ENCODE measurements at places on chromosomes 3 and 15.

DNA sequence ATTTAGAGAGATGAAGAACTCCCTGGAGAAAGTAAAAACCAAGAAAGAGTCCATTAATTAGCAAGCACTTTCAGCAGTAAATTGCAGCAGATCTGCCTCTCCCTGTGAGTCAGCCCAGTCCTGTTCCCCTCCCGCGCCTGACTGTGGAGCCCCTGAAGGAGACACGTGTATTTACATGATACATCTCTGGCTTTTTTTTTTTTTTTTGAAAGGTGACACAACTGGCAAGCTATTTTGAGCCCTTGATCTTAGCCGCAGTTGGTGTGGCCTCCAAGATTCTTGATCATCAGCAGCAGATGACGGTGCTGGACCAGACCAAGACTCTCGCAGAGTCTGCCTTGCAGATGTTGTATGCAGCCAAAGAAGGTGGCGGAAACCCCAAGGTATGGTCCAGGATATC, 271.8 kb upstream of the TPM1 start:
- DNase-seq, result no peak

GRCh38 chr3:150059241-150059640, 88.5 kb upstream of the PFN2 start:
- DNase-seq, result no peak

- no peak for DNase-seq
These were observed 59.6 kb upstream of the SKOR1 start for GRCh38 chr15:67765701-67766100.

- DNase-seq, result no peak
These were observed 59.5 kb upstream of the STRIT1 start for GRCh38 chr3:155352900-155353490.

GRCh38 chr3:172209333-172210321, 170.2 kb downstream of the FNDC3B start:
- DNase-seq, result no peak

GRCh38 chr15:59303633-59304032, 69.0 kb downstream of the MYO1E start:
- DNase-seq, result no peak

- no peak for DNase-seq
These were observed 57.2 kb downstream of the SEC22A start for GRCh38 chr3:123258811-123259420.

DNA sequence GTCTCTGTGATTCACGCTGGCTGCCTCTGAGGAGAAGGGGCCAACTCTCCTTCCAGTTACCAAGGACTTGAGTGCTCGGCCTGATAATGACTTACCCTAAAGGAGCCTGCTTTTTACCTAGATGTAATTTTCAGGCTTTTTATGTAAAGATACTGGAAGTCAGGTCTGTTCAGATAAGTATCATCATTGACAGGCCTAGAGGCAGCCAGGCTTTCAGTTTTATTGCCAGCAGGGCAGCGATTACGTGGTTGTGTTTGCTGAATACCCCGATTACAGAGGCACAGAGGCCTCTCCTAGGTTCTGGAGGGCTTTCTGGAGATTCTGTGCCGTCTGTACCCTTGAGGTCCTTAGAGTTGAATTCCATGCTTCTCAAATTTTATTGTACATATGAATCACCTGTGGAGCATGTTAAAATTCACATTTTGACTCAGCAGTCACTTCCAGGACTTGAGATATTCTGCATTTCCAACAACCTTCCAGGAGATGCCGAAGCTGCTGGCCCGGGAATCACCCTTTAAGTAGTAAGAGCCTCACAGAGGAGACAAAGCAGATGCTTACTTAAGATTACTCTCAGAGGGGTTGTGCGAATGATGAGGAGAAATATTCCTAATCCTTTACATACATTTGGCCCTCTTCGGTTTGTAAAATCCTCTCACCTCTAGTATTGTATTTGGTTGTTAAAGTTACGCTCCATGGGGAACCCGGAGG, 160.1 kb upstream of the BHLHE40 start:
- DNase-seq, result no peak

- no peak for DNase-seq
These were observed 32.0 kb upstream of the GALNT15 start for GRCh38 chr3:16142350-16143025.

DNA sequence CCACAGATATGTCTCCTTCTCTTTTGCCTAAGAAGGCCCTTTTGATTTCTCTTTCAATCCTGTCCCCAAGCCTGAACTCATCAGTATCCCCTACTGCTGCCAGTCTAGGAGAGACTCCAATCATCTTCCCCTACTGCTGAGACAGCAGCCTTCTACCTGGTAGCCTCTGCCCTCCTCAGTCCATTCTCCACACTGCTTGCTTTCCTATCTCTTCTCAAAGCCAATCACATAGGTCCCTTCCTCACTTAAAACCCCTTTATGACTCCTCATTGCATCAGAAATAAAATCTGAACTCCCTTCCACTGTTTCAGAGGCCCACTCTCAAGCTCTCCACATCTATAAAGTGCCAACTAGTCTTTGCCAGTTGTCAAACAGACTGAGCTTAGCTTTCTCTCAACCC, 1081.8 kb upstream of the CFAP20DC start:
- no peak for DNase-seq

DNA sequence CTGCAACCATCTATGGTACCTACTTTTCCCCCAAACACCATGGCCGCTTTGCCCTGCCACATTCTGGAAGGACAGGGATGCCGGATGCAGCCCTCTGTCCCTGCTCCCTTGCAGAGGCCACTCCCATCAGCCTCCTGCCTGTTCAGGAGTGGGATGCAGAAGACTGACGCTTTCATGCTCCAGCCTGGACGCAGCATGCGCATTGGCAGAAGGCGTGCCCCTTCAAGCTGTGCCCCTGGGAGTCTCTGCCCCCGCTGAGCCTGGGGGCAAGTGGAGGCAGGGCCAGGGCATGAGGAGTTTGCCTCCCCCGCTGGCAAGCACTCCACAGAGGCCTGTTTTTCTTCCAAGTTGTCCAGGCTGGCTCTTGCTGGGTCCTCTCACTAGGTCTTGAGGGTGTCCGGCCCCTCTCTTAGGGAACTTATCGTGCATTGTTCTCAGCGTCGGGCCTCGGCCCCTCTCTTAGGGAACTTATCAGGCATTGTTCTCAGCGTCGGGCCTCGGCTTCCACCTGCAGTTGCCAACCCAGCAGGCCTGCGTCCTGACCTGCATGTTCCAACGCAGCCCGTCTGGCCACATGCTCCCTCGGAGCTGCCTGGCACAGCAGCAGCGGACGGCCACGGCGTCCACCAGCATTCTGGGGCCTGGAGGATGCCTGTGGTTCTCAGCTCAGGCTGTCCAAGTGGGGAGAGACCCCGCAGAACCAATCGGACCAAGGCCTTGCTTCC, 14.6 kb upstream of the SNRPA1 start:
- no peak for DNase-seq

DNA sequence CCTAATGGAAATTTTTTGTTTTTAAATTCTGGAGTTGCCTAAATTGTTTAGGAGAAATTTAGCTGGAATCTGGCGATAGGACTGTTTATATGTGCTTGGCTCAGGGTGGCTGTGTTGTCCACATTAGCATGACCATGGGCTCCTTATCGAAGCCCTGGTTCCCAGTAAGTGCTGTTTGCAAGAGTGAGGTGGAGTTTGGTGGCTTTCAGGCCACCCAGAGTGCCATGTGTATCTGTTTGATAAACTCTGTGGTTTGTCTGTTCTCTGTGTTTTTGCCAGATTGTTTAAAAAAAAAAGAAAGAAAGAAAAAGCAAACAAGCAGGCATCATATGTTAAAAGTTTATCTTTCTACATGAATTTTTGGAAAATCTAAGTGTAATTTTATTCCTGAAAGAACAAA, 51.5 kb downstream of the PLCL2 start:
- DNase-seq, result no peak

- DNase-seq, result no peak
These were observed 468.9 kb upstream of the WNT5A start for GRCh38 chr3:55955891-55956477.

- peak; percentile 92 for DNase-seq
These were observed at the start of gene SH3GL3 for GRCh38 chr15:83446904-83447709. Gene SH3GL3, plus strand, starts transcription at chr15:83447341. Its CDS starts 193 bp downstream, at chr15:83447534.

- DNase-seq, result no peak
These were observed 205.9 kb upstream of the IGF1R start for GRCh38 chr15:98442379-98442833.

- DNase-seq, result no peak
These were observed 44.6 kb upstream of the SMAD6 start for GRCh38 chr15:66657185-66658020.
